Uterus (tissue), 4 donors: ENCODE measurements at places on chromosomes 1 and 21.

- no peaks in the 10 kb centered on the region for H3K36me3 ChIP-seq
- DNase-seq, result no peak
- no peak overlapping the region for H3K27ac ChIP-seq
- no peaks in the 10 kb centered on the region for H3K27me3 ChIP-seq
- H3K4me3 ChIP-seq, result no peak overlapping the region
- H3K4me1 ChIP-seq, result no peaks in the 10 kb centered on the region
Observed at GRCh38 chr1:228228601-228229074, 20.8 kb downstream of the OBSCN start.

- no peaks in the 10 kb centered on the region for H3K27me3 ChIP-seq
- H3K4me3 ChIP-seq, result no peak overlapping the region
- DNase-seq, result no peak
- H3K36me3 ChIP-seq, result no peaks in the 10 kb centered on the region
- H3K27ac ChIP-seq, result no peak overlapping the region
- H3K4me1 ChIP-seq, result no peaks in the 10 kb centered on the region
Observed at GRCh38 chr1:168833801-168834224, 104.8 kb upstream of the DPT start.

- peak within 1 kb of the TSS; percentile 93 for H3K27ac ChIP-seq
- no peaks in the 10 kb centered on the region for H3K36me3 ChIP-seq
- no peak for DNase-seq
- H3K4me3 ChIP-seq, result peak within 1 kb of the TSS; percentile 98
Observed at GRCh38 chr1:53946252-53947171, at the start of gene LRRC42. LRRC42 (plus strand) TSS chr1:53946350; CDS start chr1:53952000, 5,650 bp downstream.

DNA sequence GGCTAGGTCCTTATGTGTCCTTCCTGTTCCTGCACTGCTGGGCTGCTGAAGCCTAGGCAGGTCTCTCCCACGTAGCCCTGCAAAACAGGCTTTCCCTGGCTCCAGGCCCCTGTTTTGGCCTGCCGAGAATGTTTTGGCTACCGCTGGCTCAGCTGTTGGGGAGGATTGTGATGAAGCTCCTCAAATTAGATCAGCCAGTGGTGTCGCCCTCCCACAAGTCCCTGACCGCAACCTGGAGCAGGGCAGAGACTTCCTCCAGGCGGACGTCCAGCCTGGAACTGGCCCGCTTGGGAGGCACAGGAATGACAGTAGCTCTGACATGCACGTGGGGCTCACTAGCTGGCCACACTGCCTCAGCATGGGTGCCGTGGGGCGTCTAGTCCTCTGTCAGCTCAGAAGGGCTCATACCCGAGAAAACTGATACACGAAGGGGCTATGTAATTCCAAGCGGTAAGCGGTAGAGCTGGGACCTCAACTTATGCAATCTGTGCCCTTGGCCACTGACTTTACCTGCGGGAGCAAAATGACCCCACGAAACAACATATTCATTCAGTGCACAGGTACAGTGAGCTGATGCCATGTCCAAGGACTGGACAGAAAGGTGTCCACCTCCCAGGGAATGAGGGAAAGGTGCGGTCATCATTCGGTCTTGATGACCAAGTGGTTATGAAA is 26.6 kb downstream of the DHRS3 start:
- peak; percentile 87 for DNase-seq
- no peaks in the 10 kb centered on the region for H3K36me3 ChIP-seq
- no peak overlapping the region for H3K4me3 ChIP-seq
- H3K27me3 ChIP-seq, result no peaks in the 10 kb centered on the region
- peak overlapping the region; percentile 92 for H3K27ac ChIP-seq

DNA sequence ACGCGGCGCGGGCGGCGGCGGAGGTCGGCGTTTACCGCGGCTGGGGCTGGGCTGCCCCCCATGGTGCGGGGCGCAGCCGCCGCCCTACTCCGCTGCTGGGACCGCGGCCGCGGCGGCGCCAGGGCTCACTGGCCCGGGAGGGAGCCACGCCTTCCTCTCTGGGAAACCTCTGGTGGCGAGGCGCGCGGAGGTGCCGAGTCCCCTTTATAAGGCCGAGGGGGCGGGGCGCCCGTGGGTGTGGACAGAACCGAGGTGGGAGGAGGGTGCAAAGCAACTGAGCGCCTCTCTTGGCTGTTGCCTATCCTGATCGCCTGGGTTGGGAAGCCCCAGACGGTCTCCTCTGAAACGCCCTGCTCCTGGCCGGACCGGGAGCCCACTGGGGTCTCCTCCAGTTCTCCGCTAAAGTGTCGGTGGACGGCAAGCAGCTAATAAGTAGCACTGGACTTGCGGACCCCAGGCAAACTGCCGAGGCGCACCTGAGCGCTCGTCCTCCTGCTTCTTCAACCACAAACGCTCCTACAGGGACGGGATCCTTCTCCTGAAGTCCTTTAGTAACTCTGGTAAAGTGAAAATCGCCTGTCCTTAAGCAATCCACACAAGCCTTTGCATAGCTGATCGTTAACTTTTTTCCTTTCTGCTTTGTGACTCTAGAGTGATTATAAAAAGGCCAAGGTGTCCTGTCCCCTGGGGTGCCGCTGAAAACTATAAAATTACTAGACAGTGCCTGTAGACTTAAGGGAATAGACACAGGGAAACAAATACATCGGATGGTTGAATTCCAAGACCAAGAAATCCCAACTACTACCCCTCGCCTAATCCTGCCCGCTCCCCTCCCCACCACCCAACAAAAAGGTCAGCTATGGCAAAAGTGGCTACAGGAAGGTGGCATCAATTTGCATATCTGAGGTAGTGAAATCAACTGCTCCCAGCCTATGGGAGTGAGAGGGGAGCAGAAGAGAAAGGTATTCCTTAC is at the start of gene PTGER3:
Gene PTGER3, minus strand, starts transcription at position 182 of the 973 bp plus-strand sequence. CDS start 239 bp downstream, outside the sequence.
- H3K4me3 ChIP-seq, result peak within 1 kb of the TSS; percentile 64
- no peaks in the 10 kb centered on the region for H3K36me3 ChIP-seq
- peak within 1 kb of the TSS; percentile 81 for H3K27ac ChIP-seq
- H3K27me3 ChIP-seq, result no peaks in the 10 kb centered on the region
- H3K4me1 ChIP-seq, result no peaks in the 10 kb centered on the region
- peak; percentile 91 for DNase-seq

DNA sequence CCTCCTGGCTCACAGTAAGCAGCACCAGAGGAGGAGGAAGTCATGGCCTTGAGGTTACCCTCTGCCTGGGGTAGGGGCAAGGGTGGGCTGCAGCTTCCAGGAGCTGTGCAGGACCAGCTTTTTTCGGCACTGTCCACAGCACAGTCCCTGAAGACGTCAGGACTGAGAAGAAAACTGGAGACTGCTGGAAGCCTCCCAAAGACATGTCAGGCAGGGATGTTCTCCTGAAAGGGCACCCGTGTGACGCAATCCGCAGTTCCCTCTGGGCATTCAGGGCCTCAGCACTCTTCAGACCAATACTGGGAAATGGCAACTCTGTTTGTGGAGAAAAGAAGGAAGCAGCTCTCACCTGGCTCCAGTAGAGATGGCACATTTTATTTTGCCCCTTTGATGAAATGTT is 64.8 kb upstream of the TENT5C start:
- peak; percentile 38 for DNase-seq

DNA sequence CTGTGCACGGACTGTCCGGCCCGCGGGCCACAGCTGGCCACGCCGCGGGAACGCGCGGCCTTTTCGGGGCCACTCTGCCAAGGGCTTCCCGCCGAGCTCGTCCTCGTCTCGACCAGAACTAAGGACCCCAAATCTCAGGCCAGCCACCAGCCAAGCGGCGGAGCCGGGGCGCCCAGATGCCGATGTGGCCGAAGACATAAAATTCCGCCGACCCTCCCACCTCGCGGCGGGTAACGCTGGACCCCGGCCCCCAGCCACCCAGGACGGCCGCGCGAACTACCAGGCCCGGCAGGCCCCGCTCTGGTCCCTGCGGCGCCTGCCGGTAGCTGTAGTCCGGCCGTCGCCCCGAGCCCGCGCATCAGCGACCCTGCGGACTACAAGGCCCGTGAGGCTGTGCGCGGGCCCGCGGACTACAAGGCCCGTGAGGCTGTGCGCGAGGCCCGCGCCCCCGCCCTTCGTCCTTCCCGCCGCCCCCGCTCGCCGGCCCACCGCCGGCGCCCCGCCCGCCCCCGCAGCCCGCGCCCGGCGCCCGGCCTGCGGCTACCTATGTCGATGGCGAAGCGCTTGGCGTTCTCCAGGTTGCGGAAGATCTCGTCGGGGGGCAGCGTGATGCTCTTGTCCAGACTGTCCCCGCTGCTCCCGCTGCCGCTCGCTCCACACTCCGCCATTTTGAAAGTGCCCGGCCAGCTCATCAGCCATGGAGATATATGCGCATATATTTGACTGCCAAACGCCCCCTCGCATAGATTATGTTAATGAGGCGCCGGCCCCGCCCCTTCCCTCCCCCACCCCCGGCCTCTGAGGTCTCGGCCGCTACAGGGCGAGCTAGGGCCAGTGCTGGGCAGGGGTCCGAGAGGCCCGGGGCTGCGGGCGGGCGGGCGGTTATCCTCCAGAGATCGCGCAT is at the start of gene PANK4:
Gene PANK4, minus strand, starts transcription at position 677 of the 904 bp plus-strand sequence. Its CDS starts 9 bp downstream, at position 668.
- H3K4me1 ChIP-seq, result no peaks in the 10 kb centered on the region
- no peaks in the 10 kb centered on the region for H3K36me3 ChIP-seq
- peak within 1 kb of the TSS; percentile 73 for H3K4me3 ChIP-seq
- peak within 1 kb of the TSS; percentile 92 for H3K27ac ChIP-seq

- H3K27me3 ChIP-seq, result no peaks in the 10 kb centered on the region
- no peak overlapping the region for H3K27ac ChIP-seq
- H3K36me3 ChIP-seq, result no peaks in the 10 kb centered on the region
- no peaks in the 10 kb centered on the region for H3K4me1 ChIP-seq
Observed at GRCh38 chr1:213884942-213885341, 102.8 kb upstream of the PROX1 start.

DNA sequence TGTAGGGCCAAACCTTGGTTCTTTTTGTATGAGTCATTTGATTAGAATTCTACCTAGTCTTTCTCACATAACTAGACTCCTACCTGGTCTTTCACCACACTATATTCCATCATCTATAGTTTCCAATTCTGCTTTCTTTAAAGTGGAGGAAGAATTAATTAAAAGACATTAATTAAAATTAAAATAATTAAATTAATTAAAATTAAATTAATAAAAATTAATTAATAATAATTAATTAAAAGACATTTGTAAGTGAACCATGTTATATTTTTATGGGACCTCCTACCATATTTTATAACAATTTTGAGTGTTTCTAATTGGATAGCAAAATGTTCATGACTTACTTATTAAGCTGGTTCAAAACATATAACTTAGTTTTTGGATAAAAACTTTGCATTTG is 77.4 kb downstream of the CCDC18 start:
- H3K27ac ChIP-seq, result no peak overlapping the region
- H3K4me1 ChIP-seq, result no peaks in the 10 kb centered on the region
- H3K4me3 ChIP-seq, result no peak overlapping the region

GRCh38 chr1:167456524-167456923 is 61.8 kb downstream of the CD247 start:
- H3K4me1 ChIP-seq, result no peaks in the 10 kb centered on the region
- H3K4me3 ChIP-seq, result no peak overlapping the region
- H3K27me3 ChIP-seq, result no peaks in the 10 kb centered on the region
- no peaks in the 10 kb centered on the region for H3K36me3 ChIP-seq

DNA sequence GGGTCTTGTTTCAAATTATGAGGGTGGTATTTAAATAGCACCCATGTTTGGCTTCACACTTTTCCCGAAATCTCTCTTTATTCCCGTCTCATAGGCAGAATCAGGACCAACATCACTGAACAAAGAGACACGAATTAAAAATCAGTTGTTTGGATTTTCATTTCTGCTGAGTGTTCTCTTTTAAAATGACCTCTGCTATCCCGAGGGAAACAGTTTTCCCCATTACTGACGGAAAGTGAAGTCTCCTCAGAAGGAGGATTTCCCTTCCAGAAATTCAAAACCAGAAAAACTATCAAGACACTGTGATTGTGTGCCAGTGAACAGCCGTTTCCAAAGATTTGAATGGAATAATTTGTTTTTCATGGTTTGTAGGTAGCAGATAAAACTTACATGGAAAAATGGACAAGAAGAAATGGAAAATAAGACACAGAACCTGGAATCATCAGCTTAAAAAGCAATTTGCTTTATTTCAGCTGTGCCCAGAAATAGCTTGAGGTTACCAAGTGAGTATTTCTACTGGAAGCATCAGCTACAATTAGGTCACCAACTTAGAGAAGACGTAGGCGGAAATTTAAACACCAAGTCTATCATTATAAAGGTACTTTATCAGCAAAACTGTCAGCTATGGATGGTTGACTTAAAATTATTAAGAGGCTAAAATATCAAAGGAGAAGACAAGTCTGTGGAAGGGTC is 68.5 kb downstream of the RUNX1 start:
- no peak overlapping the region for H3K4me3 ChIP-seq
- H3K4me1 ChIP-seq, result no peaks in the 10 kb centered on the region
- no peaks in the 10 kb centered on the region for H3K36me3 ChIP-seq

DNA sequence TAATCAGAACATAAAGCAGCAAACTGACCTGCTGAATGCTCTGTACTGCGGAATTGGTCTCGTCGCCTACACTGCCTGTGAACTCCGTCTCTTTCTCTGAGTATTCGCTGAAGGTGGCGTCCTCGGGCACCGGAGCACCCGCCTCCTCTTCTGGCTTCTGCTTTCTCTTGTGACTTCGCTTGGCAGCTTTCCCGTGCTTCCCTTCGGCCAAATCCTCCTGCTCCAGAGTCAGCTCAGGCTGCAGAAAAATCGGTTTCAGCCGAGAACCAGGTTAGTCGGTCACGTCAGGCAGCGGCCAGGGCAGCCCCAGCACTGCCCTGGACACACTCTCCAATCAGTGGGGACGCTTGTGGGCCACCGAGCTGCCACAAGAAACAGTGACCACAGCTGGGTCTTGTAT is 35.8 kb upstream of the RIPK4 start:
- no peaks in the 10 kb centered on the region for H3K36me3 ChIP-seq
- peak; percentile 67 for DNase-seq
- H3K27me3 ChIP-seq, result no peaks in the 10 kb centered on the region
- no peak overlapping the region for H3K4me3 ChIP-seq
- no peaks in the 10 kb centered on the region for H3K4me1 ChIP-seq

- no peak for DNase-seq
- no peak overlapping the region for H3K4me3 ChIP-seq
- no peaks in the 10 kb centered on the region for H3K36me3 ChIP-seq
- H3K27ac ChIP-seq, result no peak overlapping the region
- no peaks in the 10 kb centered on the region for H3K27me3 ChIP-seq
Observed at GRCh38 chr1:219304227-219305226, 130.8 kb downstream of the LYPLAL1 start.

- DNase-seq, result no peak
- H3K27me3 ChIP-seq, result no peaks in the 10 kb centered on the region
- H3K4me3 ChIP-seq, result no peak within 1 kb of the TSS
- H3K27ac ChIP-seq, result no peak within 1 kb of the TSS
Observed at GRCh38 chr1:53893999-53894636, at the start of gene DIO1. DIO1 (plus strand) TSS chr1:53894187; CDS start chr1:53894211, 24 bp downstream.

DNA sequence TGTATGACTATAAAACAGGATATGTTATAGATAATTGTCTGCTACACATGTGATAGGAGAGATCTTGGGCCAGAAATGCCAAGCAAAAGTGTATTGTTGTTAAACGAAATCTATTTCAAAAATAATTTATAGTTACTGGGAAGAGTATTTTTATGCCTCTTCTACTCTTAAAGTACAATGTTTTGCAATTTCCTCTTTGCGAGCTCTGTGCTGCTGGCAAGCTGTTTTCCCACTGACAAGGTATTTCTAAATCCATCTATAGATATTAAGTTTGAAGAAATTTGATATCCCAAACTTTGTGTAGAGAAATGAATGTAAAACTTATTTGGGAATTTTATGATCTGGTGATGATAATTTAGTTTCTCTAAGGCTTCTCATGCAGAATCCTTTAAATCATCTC is 63.3 kb upstream of the PTGFR start:
- H3K27me3 ChIP-seq, result no peaks in the 10 kb centered on the region
- H3K36me3 ChIP-seq, result no peaks in the 10 kb centered on the region
- peak overlapping the region; percentile 75 for H3K27ac ChIP-seq
- no peak for DNase-seq
- no peaks in the 10 kb centered on the region for H3K4me1 ChIP-seq

GRCh38 chr1:24801176-24801575 is 55.9 kb downstream of the CLIC4 start:
- no peaks in the 10 kb centered on the region for H3K4me1 ChIP-seq
- DNase-seq, result no peak
- H3K4me3 ChIP-seq, result no peak overlapping the region
- no peaks in the 10 kb centered on the region for H3K27me3 ChIP-seq
